ENCODE measurements at places on chromosomes 2 and 18.

- no peak for DNase-seq
Observed at GRCh38 chr18:79904357-79905147, 46.9 kb downstream of the SLC66A2 start.

DNA sequence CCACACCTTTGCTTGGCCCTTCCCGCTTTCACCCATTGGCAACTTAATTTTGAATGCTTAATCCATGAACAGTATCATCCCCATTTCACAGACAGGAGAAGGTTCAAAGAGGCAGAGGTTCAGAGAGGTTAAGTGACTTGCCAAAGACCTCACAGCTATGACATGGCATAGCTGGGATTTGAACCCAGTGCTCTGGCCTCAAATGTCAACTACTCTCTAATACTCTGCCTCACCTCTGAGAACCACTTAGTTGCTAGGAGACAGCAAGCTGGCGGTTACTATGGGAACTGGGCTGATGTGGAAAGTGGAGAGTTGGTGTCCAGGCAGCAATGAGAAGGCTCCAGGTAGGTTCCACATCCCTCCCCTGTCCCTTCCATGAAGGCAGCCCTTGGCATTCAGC lies 15.8 kb upstream of the PRSS56 start:
- no peak for DNase-seq

- no peak for DNase-seq
Observed at GRCh38 chr18:79611040-79611681, 68.4 kb upstream of the CTDP1 start.

DNA sequence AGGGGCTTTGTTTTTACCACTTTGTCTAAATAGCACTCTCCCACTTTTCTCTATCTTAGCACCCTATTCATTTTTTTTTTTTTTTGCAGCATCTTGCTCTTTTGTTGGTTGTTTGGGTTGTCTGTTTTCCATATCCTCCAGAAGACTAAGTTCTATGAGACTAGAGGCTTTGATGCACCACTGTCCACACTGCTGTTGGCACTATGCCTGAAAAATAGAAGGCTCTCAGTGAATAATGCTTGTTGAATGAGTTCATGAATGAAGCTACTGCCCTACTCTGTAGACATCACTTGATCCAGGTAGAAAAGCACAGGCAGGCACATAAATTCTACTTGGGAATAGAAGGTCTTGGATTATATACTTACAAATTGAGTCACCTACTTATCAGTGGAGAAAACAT lies 7.3 kb downstream of the IL1A start:
- no peak for DNase-seq

GRCh38 chr18:47981320-47981719 lies 50.9 kb upstream of the SMAD2 start:
- DNase-seq = no peak
